Activated CD8-positive, alpha-beta T cell treated with anti-CD3 and anti-CD28 coated beads for 36 hours (primary cell): ENCODE measurements at places on chromosomes 3 and 15.

- no peak for DNase-seq
These were observed 59.2 kb upstream of the APEH start for GRCh38 chr3:49614936-49615335.

- DNase-seq, result no peak
These were observed 25.9 kb downstream of the CCDC32 start for GRCh38 chr15:40538976-40539375.

DNA sequence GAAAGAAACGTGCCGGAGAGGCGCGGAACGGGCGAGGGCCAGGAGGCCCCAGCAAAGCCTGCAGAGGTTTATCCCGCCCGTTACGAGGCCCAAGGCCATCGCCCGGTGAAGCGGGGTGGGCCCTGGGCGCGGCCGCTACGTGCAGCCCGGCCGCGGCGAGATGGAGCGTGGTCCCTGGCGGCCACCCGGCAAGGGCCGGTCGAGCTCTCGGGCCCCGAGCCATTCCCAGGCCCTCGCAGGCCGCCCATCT is 1.1 kb downstream of the PKM start:
- DNase-seq, result no peak

DNA sequence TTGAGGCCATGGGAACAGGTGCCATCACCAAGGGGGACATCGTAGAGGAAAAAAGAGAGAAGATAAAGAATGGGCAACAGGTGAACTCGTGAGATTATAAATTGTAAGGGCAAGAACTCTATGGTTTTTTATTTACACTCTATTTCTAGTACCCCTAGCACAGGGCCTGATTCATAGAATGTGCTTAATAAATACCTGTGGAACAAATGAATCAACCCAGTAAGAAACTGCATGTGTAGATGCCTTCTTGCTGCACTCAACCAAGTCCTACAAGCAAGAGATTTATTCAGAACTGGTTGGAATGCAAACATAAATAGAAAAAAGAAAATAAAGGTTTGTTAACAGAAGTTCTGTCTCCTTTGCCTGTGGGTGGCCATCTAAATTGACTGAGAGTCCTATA is 18.7 kb upstream of the KPNA1 start:
- no peak for DNase-seq

DNA sequence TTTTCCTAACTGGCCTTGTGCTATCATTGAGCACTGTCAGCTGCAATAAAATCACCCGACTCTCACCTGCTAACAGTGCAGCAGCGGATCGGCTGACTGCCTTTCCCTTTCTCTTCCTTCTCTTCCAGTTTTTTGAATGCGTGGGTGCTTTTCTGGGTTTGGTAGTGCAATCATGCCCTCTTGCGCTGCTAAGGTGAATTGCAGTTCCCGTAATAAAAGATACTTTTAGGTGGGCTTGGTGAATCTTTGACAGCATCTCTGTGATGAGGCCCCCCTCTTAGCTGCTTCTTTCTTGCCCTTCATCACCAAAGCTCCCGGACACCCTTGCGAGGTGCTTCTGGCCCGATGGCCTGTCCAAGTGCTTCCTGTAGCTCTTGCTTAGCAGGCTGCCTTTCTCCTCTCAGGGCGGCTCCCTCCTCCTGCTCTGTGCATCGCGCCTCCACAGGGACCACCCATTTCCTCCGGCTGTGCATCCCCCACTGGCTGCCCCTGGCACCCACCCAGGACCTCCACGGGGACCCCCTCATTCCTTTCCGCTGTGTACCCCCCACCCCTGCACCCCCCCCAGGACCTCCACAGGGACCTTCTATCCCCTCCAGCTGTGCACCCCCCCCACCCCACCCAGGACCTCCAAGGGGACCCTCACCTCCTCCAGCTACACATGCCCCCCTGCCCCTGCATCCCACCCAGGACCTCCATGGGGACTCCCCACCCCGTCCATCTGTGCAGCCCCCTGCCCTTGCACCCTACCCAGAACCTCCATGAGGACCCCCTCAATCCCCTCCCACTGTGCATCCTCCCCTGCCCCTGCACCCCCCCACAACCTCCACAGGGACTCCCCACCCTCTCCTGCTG is 50.8 kb upstream of the RPL32 start:
- peak; percentile 67 for DNase-seq

DNA sequence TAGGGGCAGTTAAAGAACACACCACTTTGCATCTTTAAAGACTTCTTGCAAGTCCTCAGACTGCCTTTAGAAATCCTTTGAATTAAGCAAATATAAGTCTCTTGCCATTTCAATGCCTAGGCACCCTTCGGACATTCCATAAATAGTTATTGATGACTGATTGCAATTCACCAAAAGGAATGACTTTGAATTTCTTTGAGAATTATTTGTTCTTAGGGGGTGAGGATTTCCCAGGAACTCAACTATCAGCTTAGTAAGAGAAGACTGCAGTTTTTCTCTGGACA is 495 bp upstream of the MYEF2 start:
- DNase-seq, result no peak

- no peak for DNase-seq
These were observed 234.0 kb downstream of the RPLP1 start for GRCh38 chr15:69686626-69687025.

DNA sequence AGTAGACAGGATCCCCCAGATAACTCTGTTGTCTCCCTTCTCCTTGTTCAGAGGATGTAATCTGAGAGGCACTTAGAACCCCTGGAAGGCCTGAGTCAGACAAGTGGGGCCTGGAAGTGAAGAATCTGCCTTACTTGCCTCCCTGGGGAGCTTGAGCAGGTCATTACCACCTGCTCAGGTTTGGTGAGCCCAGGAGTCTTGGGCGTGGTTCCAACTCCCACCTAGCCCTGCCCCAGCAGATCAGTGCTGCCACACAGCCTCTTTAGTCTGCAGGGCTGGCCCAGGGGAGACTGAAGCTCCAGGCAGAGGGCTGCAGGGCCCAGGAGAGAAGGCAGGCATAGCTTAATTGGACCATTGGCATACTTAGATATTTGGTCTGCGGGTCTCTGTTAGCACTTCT is 230.0 kb downstream of the ERC2 start:
- DNase-seq, result no peak

GRCh38 chr15:31098953-31099740 is 2.4 kb downstream of the TRPM1 start:
- DNase-seq, result no peak

GRCh38 chr3:101011136-101011535 is 17.9 kb upstream of the ABI3BP start:
- DNase-seq, result no peak

DNA sequence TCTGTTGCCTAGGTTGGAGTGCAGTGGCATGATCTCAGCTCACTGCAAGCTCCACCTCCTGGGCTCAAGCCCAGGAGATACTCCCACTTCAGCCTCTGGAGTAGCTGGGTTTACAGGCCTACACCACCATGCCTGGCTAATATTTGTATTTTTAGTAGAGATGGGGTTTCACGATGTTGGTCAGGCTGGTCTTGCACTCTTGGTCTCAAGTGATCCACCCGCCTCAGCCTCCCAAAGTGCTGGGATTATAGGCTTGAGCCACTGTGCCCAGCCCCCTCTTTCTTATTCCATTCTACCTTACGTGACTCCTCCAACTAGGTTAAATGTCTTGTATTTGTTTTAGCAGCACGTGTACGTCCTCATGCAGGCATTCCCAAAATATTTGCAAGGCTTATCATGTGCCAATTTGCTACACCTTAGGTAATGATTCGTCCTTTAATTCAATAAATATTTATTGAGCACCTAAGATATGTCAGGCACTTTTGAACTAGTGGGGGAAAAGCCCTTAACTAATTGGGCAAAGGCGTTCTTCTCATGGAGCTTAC is 14.9 kb upstream of the MAGI1 start:
- DNase-seq, result no peak
